NCI-H748 treated with DMSO at 0.1 percent for 48 hours (cell line): ENCODE measurements at places on chromosomes 2 and 18.

DNA sequence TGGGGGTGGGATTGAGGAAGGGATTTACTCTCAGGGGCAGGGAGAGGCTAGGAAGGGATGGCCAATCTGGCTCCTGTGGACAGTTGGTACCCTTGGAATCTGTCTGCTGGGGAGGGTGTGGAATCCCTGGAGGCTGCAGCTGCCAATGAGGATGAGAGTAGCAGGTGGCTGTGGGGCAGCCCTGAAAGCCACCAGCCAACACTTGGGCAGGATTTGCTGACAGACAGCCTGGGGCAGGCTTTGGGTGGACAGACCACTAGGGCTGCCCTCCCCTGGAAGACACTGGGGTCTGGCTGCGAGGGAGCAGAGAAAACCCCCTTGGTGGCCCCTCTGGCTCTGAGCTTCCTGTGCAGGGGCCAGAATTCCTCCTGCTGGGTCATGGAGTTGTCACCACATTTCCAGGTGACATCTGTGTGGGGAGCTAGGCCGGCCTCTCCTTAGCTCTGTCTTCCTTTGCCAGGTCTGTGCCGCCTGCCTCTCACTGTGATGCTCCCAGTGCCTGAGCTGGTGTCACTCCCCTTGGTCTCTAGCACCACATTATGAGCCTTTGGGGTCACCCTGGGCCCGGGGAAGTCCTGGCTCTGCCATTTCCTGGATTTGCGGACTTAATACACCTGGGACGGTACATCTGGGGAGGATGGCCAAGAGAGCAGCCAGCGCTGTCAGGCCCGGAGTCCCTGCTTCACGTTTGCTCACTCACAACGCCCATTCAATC, 13.4 kb upstream of the ARHGEF4 start:
- DNase-seq, result no peak

DNA sequence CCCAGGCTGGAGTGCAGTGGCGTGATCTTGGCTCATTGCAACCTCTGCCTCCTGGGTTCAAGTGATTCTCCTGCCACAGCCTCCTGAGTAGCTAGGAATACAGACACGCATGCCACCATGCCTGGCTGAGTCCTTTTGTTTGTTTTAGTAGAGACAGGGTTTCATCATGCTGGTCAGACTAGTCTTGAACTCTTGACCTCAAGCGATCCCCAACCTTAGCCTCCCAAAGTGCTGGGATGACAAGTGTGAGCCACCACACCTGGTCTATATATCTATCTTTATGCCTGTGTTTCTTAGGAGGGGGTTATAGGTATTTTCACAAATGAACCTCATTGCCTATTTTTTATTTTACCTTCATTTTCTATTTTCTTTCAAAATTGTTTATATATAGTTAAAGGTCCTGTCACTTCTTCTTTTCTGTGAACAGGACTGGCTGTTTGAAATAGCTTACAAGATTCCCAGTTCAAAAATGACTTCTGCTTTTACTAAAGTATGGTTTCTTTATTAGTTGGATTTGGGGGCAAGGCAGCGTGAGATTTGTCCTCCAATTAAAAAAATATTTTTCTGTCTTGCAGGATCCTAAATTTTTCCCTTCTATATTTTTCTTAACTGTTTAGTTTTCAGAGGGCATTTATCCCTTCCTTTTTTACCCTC, 16.4 kb upstream of the MARCHF7 start:
- DNase-seq, result no peak

DNA sequence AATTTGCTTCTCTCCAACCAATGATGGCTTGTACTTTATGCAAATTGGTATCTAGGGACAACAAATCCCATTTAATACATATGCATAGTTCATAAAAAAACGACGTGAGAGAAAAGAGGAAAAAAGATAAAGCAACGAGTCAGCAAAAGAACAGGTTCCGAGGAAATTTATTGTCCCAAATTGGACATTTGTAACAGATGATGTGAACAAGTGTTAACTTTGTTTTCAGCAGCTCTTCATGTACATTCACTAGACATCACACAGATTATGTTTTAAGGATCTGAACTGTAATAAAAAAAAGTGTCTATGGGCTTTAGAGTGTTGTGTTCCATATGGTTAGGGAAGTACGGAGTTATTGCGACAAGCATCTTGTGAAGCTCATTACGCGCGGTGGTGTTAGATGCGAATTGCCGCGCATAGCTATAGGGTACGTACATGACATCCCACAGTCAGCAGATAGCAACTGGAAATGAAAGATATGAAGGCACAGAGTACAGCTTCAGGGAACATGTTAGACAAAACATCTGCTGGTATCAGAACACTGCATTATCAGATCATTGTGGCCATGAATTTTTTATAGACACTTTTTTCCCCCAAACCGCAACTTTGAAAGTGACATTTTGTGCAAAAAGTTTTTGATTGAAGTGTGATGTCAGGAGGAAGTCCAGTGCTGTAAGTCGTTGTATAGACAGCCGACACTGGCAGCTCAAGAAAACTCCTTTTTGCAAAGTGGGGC, 1073.1 kb upstream of the FANCL start:
- no peak for DNase-seq

DNA sequence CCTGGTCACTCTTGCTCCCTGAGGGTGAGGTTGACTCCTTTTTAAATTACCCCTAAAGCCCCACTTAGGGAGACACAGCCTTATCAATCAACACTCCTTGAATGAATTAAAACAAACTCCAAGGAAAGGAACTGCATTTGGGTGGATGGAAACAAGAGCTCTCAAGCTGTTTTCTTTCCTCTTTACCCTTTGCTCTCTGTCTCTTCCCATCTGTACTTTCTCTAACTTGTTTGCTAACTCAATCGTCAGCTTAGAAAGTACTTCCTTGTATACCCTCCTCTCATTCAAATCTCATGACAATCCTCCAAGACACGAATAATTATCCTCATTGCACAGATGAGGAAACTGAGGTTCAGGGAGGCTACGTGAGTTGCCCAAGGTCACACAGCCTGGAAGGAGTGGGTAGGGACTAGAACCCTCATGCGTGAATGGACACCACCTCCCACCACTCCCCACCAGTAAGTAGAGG, 32.7 kb downstream of the ZFP36L2 start:
- DNase-seq, result no peak

DNA sequence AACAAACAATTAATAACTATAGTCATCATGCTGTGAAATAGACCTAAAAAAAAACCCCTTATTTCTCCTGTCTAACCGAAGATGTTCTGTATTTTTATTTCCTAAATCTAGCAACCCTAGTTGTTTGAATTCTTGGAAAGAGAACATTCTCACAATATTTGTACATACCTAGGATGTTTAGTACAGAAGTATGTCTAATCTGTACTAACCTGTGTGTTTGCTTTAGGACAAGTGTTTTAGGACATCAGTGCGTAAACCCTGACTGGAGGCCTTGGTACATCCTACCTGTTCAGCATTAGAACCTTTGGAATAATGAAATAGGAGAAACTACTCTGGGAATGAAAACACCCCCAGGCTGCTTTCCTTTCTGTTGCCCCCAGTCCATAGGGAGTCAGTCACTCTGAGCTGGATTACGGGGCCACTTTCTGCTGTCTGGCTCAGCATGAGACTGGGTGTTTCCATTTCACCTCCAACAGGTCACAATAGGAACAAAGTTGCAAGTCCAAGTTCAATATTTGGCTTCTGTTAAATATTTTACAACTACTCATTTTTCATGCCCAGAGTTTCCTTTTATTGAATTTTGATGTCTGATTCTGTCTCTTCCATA, 114.7 kb downstream of the MTX2 start:
- no peak for DNase-seq

DNA sequence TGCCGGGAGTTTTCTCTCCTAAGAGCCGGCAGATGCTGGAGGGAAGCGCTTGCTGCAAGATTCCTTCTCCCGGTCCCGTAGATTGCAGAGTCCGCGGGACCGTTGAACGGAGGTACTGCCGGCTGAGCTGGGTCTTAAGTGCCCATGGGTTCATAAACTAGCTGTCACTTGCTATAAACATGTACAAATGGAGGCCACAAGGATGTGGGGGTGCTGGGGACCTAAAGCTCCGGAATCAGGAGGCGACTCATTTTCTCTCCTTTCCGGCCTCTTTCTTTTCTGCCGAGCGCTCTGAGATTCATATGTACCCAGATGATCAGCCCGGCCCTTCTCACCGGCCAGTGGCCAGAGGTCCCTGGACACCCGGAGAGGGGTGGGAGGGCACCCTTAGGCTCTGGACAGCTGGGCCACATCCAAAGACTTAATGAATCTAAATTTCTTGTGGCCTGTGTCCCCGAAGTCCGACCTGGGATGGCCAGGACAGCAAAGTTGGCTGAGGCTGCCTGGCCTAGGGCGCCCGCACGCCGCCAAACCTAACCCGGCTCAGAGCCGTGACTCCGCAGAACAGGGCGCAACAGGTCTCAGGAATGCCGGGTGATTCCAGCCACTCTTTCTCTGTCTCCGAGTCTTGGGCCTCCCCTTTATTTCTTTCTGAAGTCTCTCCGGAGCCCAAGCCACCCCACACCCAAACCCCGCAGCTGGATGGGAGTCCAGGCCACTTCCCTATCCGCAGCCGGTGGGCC, 2.4 kb upstream of the PAX3 start:
- no peak for DNase-seq

DNA sequence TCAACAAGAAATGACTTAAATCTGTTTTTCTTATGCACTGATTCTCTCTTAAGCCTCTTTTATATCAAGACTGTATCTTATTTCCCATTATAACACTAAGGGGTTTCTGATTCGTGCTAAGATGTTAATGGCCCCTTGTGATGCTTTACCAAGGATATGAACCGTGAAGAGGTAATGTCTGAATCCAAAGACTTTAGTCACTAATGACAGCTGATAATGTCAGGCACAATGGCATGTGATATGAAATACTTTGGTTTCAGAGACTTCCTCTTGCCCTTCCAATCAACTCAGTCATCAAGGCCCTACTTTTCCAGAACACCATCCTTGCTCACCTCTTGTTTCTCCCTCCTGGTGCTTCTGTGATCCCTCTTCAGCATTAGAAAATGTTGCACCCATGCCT, 262.8 kb downstream of the KCNE4 start:
- no peak for DNase-seq

- no peak for DNase-seq
These were observed 6.6 kb downstream of the ASB18 start for GRCh38 chr2:236257575-236257974.

- DNase-seq, result no peak
These were observed 208.5 kb upstream of the ZSWIM2 start for GRCh38 chr2:187057466-187057865.

GRCh38 chr18:74878267-74878666, 280.6 kb downstream of the ZNF407 start:
- no peak for DNase-seq

DNA sequence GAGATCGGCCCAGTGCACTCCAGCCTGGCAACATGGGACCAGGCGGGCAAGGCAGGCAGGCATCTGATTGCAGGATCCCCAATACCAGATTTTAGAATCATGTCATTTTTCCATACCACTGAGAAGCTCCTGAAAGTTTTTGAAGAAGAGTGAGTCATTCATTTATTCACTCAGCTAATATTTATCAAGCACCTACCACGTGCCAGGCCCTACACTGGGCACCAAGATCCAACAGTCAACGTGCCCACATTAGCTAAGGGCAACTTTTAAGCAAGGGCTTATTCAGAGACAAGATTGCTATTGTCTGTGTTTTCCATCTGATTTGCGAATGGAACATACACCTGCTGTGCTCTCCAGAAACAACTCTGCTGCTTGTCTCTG, 126.8 kb upstream of the LGALSL start:
- no peak for DNase-seq

- no peak for DNase-seq
These were observed 152.4 kb downstream of the MGAT5 start for GRCh38 chr2:134406311-134406710.

DNA sequence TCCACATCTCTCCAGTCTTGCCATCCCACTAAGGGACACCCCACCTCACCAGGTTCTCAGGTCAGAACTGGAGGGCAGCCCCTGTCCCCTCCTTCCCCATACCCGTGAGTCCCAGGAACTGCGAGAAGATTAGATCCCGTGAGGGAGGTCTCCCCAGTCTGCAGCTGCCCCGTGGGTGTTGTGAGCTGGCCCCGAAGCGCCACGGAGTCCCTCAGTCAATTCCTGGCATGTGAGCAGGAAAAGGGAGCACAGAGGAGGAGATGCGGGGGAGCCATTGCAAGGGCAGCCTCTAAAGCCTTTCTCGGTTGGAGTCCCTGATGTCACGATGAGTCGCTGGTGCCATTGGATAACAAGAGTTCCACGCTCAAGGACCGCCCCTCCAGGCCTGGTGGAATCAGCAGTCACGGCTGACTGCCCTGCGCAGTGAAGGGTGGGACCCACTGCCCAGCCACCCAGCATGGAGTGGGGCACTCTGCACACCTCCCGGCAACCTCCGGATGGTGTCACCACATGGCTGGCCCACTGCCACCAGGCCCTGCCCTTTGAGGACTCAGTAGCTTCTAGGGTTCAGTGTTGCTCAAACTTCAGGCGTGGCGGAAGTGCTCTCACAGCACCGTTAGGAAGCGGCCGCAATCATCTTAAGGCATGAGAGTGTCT, 434.9 kb upstream of the MYT1L start:
- DNase-seq, result no peak

DNA sequence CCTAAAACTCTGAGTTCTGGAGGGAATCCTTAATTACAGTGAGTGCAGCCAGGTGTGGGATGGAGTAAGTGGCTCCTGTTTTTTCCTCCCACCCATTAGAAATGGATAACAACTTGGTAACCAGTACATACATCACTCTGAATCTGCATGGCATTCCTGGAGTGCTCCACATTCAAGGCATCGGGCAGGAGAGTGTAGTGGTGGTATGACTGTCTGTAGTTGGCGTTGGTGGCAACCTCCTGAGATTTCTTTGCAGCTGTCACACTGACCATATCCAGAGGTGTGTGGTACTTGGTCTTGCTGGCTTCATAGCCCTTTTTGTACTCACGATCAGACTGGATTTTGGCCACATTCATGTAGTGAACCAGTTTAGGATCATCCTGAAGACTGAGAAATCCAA, 68.3 kb downstream of the NEB start:
- no peak for DNase-seq

DNA sequence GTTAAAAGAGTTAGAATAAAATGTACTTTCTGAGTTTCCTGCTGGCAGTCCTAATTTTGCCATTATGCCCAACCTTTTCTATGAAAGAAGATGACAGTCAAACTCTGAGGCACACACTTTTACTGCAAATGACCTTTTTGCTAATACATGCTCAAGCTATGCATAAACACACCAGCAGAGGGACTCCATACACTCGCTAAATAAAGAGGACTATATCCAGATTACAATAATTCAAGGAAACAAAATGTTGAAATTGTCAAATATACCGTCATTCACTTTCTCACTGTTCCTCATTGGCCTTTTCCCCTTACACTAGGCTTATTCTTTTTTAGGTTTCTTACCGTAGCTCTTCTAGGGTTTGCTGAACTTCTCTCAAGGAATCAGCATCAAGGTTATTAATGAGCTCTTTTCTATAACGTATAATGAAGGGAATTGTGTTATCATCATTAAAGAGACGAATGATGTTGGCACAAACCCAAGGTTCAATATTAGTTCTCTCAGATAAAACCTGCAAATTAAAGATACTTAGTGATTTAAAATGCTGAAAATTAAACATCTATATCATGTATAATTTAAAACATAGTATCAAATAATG, 25.7 kb downstream of the SRBD1 start:
- DNase-seq, result peak; percentile 3

- no peak for DNase-seq
These were observed 29.1 kb downstream of the SMYD1 start for GRCh38 chr2:88096708-88097107.
